ENCODE measurements at places on chromosomes 2 and 18.

- peak; percentile 90 for DNase-seq
Measured at GRCh38 chr2:157830696-157831570, 45.2 kb downstream of the ACVR1 start.

- DNase-seq, result no peak
Measured at GRCh38 chr2:142082368-142082767, 48.4 kb downstream of the LRP1B start.

DNA sequence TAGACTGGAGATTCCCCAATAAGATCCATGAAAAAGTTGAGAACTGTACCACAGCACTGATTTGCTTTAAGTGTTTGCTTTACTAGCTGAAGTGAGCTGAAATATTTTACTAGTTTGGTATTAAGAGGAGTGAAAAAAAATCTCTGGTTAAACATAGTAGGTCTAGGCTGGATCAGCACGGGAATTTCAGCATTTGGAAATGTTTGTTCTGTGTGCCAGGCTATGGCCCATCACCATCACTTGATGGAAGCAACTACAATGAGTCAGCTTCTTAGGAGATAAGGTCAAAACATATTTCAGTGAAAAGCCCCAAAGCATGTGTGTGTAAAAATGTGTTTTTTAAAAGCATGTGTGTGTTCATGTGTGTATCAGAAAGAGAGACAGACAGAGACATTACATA, 131.4 kb upstream of the DNMT3A start:
- DNase-seq, result no peak

DNA sequence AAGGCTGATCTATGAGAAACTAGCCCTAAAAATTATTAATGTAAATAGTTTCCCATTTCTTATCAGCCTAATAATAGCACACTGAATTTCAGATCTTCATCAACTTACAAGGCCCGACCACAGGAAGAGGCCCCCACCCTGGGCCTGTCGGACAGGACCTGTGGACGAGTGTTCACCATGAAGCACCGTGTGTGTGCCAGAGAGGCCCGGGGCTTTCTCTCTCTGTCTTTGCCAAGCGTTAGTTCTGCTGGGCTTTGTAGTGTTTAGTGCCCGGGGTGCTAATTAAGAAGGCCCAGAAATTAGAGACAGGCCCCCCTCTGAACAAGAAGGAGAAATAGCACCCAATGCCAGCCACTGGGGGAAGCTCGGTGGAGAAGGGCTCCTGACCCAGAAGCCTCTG, 265.7 kb downstream of the TWIST2 start:
- DNase-seq, result no peak

DNA sequence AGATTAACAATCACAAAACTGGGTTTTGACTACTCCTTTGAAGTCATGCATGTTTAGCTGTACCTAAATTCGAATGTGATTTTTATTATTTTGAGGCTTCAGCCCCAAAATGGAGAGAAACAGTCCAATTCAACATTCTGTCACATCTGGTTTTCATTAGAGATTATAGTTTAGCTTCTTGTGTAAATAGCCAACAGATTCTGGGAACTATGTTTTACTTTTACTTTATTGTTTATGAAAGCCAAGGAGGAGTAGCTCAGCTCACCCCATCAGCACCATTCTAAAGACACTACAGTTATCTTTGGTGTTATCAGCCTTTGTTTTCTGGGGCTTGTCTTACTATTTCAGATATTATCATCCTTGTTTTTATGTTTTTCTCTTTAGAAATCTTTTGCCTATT, 465.0 kb upstream of the CWC22 start:
- peak; percentile 24 for DNase-seq

DNA sequence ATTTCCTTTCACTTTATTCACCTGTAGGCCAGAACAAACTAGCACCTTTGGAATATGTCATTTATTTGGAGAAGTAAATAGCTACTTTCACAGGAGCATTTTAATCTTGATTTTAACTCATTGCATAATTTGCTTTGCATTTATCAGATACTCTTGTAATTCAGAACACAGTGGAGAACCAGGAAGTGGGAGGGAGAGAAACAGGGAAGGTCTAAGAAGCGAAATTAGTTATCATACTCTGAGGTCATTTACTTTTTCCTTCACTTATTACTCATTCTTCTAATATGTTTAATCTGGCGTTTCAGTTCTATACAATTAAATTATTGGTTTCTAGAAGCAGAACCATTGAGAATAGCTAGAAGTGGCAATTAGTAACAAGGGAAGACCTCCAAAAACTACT, 20.7 kb downstream of the RBM44 start:
- DNase-seq, result no peak

DNA sequence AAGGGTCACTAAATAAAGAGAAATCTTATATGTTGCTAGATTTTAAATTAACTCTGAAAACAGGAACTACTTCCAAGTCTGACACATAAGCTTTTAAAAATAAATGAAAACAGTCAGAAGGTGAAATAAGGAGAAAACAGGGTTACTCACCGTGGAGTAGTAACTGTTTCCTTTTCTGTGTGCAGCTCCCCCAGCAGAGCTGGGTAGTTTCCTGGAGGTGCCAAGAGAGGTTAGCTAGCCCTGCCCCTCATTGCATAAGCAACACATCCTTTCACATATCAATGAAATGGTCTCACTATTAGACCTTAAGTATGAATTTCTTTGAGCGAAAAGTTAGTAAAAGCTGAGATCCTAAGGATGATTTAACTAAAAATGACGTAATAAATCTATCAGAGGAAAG, 54.0 kb upstream of the GPR75 start:
- peak; percentile 22 for DNase-seq

- DNase-seq, result peak; percentile 12
Measured at GRCh38 chr18:52903857-52904256, 563.9 kb downstream of the DCC start.

DNA sequence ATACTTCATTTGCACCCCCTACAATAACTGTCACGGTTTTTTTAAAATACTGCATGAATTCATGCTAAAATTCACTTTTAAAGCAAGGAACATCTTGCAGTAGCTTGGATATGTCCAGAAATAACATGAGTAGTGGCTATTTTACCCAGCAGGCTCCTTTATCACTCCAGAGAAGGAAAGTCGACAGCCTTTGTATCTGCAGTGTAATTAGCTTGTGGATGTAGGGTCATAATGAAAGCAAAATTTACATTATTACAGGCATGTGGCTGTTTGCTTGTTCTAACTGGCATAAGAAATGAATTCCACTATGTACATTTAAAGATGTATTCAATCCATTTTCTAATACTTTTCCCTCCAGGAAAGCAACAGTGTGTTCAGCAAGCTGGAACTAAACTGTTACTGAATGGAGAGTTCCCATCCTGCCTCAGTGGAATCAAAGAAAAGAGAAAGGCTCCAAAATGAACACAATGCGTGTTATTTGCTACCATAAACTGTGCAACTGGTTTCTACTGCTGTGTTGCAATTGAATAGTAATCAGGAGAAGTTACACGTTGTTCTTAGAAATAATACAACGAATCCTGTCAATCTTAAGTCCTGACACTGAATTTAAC, 321.2 kb upstream of the VRK2 start:
- no peak for DNase-seq

DNA sequence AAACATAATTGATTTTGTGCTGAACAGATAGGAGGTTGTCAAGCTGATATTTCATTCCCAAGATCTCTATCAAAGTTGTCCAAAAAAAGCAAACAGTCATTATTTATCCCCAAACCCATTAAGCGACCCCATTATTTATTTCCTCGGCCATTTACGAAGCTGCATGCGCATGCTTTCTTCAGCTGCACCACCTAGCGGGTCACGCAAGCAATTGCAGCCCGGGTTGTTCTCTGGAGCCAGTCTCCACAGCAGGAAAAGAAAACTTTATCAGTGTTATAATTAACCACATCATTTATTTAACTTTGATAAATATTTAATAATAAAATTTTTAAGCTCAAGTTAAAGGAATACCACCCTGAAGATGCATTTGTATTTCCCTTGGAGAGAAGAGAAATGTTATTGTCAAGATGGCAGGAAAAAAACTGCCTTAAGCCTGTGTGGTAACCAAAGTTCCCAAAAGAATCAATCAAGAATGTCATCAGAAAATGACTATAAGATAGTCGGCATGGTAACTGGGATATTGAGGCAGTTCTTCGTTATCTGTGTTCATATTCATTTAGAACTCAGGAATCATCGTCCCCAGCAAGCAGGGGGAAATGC, 304.7 kb downstream of the FBXO15 start:
- DNase-seq, result peak; percentile 38

- DNase-seq, result no peak
Measured at GRCh38 chr2:233845301-233846060, 8.9 kb downstream of the HJURP start.

GRCh38 chr2:84217456-84217855, 241.6 kb downstream of the SUCLG1 start:
- no peak for DNase-seq

GRCh38 chr2:156652691-156653090, 216.5 kb downstream of the GPD2 start:
- DNase-seq, result no peak

DNA sequence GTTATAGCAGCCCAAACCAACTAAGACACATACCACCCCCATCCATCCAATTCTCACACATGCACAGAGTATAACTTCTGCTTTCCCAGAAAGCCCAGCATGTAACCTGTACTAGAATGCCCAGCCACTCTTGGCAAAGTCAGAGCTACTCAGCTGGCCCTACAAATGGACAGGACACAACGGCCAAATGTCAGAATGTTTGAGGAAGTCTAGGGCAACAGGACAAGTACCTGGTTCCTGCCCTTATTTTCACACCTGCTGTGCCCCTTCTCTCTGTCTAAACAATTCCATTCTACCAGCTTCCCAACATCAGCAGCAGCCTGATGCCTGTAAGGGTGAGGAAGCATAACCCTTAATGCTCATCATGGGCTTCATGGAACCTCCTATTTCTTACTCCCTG, 15.1 kb upstream of the BZW1 start:
- DNase-seq, result no peak

- peak; percentile 92 for DNase-seq
Measured at GRCh38 chr18:29154196-29154757, 977.3 kb upstream of the CDH2 start.

GRCh38 chr2:8587920-8588830, 93.7 kb upstream of the ID2 start:
- DNase-seq, result no peak

GRCh38 chr18:45850021-45850420, 24.5 kb downstream of the SIGLEC15 start:
- DNase-seq, result no peak

- no peak for DNase-seq
Measured at GRCh38 chr2:235541838-235542549, 48.2 kb downstream of the AGAP1 start.

DNA sequence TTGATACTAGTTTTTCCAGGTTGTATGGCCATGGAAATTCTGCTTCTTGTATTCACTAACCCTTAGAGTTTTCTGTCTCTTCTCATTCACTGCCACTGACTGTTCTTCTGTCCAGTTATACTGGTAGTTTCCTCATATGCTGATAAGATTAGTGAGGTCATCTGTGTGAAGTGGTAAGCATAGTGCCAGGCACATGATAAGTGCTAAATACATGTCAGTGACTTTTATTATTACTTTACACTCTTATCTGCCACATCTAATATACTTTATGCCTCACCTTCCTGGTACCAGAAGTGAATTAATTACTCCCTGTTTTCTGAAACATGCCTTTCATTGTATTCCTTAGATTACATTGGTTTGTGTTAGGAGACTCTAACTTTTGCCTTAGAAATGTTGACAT, 91.3 kb downstream of the NBEAL1 start:
- DNase-seq, result no peak

GRCh38 chr2:179898873-179899272, 37.5 kb upstream of the ZNF385B start:
- peak; percentile 11 for DNase-seq

DNA sequence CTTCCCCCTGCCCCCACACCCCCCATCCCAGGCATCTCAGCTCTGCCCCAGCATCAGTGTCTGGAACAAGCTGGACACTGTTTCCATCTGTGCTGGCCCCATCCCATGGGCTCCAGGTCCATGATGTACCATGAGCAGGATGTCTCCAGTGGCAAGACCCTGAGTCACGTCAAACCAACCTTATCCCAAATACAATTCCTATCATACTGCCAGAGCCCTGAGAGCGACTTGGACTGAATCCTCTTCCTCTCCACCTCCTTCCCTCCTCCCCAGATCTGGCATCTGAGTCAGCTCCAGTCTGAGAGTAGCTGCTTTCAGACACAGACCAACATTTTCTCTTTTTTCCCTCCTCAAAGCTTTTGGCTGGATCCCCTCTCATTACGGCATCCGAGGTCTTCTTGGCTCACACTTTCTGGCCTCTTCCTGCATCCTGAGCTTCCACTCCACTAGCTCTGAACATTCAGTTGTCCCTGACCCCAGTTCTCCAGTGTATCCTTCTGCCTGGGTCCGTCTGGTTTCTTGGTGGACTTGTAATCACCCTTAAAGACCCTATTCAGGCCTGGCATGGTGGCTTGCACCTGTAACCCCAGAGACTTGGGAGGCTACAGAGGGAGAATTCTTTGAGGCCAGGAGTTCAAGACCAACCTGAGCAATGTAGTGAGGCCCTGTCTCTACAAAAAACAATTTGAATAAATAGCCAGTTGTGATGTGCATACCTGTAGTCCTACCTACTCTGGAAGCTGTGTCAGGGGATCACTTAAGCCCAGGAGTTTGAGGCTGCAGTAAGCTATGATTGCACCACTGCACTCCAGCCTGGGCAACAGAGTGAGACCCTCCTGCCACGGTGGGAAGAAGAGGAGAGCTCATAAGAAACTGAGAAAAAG, 68.3 kb downstream of the ACKR3 start:
- peak; percentile 68 for DNase-seq

DNA sequence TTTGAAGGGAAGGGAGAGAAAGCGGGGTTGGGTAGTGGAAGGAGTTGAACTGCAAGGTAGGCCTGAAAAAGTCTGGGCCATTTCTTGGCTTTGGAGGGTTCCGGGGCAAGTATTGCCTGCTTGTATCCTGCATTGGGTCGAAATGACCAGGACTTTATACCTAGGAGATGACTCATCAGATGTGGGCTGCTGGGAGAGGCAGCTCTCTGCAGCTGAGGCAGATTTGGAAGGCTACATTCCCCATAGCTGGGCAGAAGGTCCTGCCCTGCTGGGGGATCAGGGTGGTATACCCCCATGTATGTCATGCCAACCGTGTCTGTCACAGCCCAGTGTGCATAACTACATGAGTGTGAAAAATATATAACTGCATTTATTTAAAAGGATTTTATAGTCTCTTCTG, 171.8 kb upstream of the SPRED2 start:
- no peak for DNase-seq

- DNase-seq, result peak; percentile 91
Measured at GRCh38 chr2:191746346-191747169, 68.6 kb downstream of the NABP1 start.

DNA sequence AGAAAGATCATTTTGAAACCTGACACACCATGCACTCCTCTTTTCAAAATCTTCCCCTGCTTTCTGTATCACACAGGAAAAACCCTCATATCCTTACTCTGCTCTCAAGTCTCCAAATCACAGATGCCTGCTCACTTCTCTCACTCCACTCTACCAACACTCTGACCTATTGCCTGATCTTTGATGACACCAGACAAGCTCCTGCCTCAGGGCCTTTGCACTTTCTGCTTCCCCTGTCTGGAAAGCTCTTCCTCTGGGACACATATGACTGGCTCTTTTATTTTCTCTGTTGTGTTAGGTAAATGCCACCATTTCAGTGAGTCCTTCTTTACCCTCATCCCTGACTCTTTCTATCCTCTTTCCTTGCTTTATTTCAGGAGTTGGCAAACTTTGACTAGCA, 1300.7 kb upstream of the ZEB2 start:
- DNase-seq, result no peak

Measured in fibroblast of skin of abdomen (primary cell).